ENCODE measurements at places on chromosomes 11 and 22.

- DNase-seq = no peak
These were observed 102.7 kb downstream of the COMMD9 start for GRCh38 chr11:36186340-36187175.

DNA sequence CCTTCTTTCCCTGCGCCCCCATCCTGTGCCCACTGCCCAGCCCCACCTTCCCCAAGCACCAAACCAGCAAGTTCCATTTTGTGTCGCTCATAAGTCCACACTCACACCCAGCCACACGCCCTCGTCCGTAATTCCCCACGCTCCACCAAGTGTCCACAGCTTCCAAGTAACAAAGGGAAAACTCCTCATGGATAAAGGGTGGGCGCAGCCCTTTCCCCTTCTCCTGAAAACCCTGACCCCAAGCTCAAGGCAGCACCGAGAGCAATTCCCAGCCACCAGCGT is 458 bp downstream of the FXYD6 start:
- DNase-seq = no peak

DNA sequence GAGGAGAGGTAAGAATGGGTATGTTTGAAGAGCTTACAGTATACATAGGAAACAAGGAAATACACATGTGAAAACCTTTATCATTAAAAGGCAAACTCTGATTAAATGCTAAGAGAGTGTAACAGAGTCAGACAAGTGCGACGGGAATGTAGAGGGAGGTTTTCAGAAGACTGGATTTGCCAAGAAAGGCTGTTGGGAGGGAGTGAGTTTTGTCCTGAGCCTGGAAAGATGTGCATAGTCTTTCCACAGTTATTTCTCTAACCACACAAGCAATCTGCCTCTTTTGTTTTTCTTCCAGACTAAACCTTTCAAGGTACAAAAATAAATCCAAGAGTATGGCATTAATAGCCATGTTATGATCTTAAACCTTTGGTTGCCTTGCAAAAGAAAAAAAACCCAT is 170.9 kb downstream of the KIRREL3 start:
- DNase-seq = no peak

GRCh38 chr11:113494021-113494420 is 18.8 kb upstream of the DRD2 start:
- DNase-seq = no peak

DNA sequence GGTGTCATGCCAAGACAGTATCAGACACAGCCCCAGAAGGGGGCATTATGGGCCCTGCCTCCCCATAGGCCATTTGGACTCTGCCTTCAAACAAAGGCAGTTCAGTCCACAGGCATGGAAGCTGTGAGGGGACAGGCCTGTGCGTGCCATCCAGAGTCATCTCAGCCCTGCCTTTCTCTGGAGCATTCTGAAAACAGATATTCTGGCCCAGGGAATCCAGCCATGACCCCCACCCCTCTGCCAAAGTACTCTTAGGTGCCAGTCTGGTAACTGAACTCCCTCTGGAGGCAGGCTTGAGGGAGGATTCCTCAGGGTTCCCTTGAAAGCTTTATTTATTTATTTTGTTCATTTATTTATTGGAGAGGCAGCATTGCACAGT is 14.6 kb downstream of the IL10RA start:
- DNase-seq = no peak

DNA sequence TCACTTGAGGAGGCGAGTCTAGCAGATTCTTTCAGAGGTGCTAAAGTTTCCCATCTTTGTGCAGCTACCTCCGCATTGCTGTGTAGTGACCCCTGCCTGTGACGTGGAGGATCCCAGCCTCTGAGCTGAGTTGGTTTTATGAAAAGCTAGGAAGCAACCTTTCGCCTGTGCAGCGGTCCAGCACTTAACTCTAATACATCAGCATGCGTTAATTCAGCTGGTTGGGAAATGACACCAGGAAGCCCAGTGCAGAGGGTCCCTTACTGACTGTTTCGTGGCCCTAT is 8.9 kb upstream of the SAMM50 start:
- no peak for DNase-seq

All from SHP77 treated with DMSO at 0.1 percent for 48 hours (cell line).